ENCODE measurements at places on chromosomes 6 and 20.

DNA sequence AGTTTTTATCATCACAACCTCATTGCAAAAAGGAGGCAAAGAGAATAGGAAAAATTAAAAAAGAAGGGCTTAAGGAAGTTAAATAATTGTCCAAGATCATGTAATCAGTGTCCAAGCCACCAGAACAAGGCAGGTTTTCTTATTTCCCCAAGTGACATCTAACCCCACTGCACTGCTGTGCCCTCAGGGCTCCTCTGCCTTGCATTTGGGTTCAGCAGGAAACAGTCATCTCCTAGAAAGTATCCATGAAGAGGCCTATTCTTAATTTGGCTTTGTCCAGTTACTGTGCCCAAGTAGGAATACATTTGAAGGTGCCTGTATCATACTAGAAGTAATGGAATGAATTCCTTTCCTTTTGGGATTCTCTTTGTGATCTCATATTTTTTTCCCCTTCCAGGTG lies 10.5 kb downstream of the TMEM14A start:
- DNase-seq, result no peak

GRCh38 chr20:46568570-46569129 lies 18.2 kb upstream of the OCSTAMP start:
- no peak for DNase-seq

- no peak for DNase-seq
Observed at GRCh38 chr6:85923013-85923430, 280.3 kb upstream of the SYNCRIP start.

- no peak for DNase-seq
Observed at GRCh38 chr6:9025228-9025627, 589.9 kb upstream of the SLC35B3 start.

Measured in stimulated activated CD8-positive, alpha-beta memory T cell treated with anti-CD3 and anti-CD28 coated beads, Interleukin-15, amount 100 ng/mL, for 24 hours (primary cell).